ENCODE measurements at places on chromosomes 1 and 21. TPM values are rescaled to one million over a fixed set of nuclear protein-coding genes. Genes with fewer than 3 reads are reported as not detected.

DNA sequence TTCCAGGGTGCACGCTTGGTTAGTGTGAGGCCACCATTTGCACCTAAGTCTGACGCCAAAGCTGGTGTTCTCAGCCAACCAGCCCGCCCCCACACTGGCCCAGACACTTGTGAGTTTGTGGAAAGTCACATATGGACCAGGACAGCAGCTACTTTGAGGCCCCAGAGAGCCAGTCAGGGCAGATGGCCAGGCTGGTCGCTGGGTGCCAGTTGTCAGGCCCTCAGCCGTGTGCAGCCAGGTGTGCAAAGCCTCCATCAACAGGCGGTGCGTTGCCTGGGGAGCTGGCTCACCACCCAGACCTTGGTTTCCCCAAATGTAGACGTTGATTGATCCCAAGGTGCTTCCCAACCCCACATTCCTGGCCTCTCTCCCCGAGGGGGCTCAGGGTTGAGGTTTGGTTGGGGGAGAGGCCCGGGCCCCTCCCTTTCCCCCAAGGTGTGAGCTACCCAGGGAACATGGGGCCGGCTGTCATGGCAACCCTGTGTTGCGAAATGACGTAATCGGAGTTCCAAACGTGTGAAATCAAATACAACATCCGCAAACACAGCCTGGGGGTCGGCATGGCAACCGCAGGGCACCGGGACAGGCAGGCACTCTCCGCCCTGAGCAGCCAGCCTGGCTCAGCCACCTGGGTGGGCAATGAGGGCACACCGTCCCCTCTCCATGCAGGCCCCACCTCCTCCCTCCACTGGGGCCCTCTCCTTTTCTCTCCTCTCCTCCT, 42.2 kb upstream of the WNT4 start:
- no peak for DNase-seq
- H3K4me3 ChIP-seq = no peak overlapping the region
- H3K27ac ChIP-seq = no peak overlapping the region
- no peaks in the 10 kb centered on the region for H3K27me3 ChIP-seq

DNA sequence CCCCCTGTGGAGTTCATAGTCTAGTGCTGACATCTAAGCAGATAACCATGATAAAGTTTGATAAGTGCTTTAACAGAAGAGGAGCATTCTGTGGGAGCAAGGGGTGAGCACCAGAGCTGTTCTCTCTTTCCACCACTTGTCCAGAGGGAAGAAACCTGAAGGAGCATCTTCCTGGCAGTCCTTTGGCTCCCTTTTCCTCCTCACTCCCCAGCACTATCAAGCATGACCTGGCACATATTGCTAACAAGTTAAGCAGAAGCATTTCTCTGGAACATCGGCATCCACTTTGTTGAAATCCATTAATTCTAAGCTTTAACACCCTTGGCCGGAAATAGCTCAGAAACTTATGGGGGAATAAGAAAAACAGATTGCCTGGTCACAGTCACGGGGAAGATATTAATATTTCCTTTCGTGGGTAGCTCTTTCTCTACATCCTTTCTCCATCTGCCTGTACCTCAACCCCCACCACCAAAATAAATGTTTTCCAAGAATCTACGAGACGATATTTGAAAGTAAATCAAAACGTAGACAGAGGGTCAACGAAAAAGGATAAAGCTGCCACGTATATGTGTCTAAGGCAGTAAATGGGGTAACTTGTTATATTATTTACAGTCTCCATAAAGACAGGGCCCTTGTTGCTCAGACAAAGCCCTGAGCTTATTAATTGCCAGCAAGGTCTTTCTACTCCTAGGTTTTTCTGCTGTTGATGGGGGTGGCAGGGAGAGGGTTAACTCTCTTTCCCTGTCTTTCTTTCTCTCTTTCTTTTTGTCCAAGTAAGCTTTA, 351.4 kb downstream of the NUF2 start:
- H3K36me3 ChIP-seq = no peaks in the 10 kb centered on the region
- no peak for DNase-seq
- H3K4me3 ChIP-seq = no peak overlapping the region
- no peaks in the 10 kb centered on the region for H3K27me3 ChIP-seq

GRCh38 chr1:206606867-206607266, 5.4 kb downstream of the EIF2D start:
- H3K4me1 ChIP-seq = no peaks in the 10 kb centered on the region
- H3K4me3 ChIP-seq = no peak overlapping the region

- no peak overlapping the region for H3K27ac ChIP-seq
- no peaks in the 10 kb centered on the region for H3K36me3 ChIP-seq
- DNase-seq = peak; percentile 68
- H3K4me3 ChIP-seq = no peak overlapping the region
Observed at GRCh38 chr1:165257969-165258459, 98.5 kb downstream of the LMX1A start.

GRCh38 chr1:185645162-185645640, 89.0 kb upstream of the HMCN1 start:
- peak overlapping the region; percentile 51 for H3K27ac ChIP-seq
- no peak for DNase-seq
- H3K4me1 ChIP-seq = no peaks in the 10 kb centered on the region
- no peaks in the 10 kb centered on the region for H3K36me3 ChIP-seq
- H3K4me3 ChIP-seq = no peak overlapping the region

DNA sequence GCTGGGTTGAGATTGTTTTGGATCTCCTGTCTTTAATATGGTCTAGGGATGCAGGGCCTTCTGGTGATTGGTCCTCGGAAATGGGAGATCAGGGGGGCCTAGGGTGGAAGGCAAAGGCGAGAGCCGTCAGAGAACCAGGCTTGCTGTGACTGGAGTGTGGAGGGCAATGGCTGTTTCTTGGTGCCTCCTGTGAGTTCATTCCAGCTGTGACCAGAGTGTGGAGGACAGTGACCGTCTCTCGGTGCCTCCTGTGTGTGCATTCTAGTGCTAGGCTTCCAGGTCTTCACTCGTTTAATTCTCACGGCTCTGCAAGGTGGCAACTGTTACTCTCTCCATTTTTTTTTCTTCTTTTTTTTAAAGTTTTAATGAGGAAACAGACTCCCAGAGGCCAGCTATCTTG, 14.1 kb downstream of the LDLRAP1 start:
- H3K27me3 ChIP-seq = no peaks in the 10 kb centered on the region
- H3K27ac ChIP-seq = peak overlapping the region; percentile 29
- DNase-seq = no peak
- H3K4me1 ChIP-seq = no peaks in the 10 kb centered on the region

DNA sequence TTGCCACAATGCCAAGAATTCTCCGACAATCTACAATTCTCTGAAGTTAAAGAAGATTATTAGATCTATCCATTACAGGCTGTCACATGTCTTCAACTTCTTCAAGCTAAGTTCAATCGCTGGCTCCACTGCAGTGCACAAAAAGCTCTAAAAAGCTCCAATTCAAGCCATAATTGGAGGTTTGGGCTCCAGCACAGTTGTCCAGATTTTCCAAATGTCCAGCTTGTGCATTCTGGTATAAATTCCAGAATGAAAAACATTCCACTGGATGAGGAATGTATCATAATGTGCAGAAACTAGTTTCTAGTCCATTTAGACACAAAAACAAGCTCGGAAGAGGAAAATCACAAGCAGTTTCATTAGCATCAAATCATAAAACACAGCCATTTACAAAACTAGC, 138.6 kb downstream of the NRIP1 start:
- no peak overlapping the region for H3K4me3 ChIP-seq
- H3K4me1 ChIP-seq = no peaks in the 10 kb centered on the region
- no peaks in the 10 kb centered on the region for H3K27me3 ChIP-seq

DNA sequence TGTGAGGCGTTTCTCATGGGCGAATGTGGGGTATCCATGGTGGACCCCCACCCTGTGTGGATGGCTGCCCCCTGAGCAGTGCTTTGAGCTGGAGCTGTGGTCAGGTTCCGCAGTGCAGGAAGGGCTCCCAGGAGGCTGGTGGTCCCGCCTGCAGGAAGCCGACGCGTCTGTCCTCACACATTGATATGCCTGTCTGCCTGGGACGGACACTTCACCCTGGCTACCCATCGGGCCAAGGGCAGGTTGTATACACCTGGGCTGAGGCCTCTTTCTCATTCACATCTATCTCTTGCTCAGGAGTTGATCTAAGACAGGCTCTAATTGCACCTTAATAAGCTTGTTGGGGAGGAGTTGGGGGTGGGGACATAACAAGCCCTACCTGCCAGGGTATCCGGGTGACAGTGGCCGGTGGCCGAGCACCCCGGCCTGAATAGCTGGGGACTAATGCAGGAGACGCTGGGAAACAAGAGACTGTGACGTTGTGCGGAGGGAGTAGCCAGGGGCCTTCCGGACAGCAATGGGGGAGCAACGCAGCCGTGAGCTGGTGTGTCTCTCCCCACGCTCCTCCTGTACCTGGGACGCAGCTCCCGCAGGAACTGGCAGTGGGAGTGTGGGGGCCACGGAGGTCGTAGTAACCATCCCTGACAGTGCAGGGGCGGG, 21.7 kb downstream of the PDXK start:
- H3K4me1 ChIP-seq = no peaks in the 10 kb centered on the region
- H3K36me3 ChIP-seq = no peaks in the 10 kb centered on the region
- peak; percentile 96 for DNase-seq

DNA sequence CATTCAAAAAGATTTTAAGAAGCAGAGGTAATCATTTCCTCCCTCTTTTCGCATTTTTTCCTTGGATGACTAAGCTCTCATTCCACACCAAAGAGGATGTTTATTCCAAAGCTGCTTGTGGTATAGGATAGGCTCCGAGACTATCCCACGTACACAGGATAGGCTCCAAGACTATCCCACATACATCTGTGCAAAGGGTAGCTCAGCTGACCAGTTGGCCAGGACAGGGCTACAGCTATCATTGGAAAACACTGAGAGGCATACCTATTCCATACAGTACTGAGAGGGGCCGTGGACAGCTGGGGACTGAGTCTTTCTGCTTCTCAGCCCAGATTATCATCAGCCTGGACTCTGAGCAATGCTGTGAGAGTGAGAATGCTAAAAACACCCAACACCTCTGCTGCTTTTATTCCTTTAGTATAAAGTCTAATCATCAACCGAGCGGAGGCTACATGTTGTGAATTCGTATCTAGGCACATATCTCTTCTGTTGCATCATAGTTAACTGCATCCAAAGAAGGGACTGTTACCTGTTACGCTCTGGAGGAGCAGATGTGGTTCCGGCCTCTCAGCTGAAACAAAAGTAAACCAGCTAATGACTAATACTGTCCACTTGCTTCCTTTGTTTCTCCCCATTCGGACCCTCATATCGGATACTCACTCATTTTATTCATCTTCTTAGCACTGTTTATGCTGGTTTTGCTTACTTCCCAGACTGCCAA, 141.0 kb downstream of the TNFSF18 start:
- no peak for DNase-seq
- no peaks in the 10 kb centered on the region for H3K4me1 ChIP-seq
- H3K27ac ChIP-seq = no peak overlapping the region
- no peaks in the 10 kb centered on the region for H3K36me3 ChIP-seq
- H3K27me3 ChIP-seq = no peaks in the 10 kb centered on the region

DNA sequence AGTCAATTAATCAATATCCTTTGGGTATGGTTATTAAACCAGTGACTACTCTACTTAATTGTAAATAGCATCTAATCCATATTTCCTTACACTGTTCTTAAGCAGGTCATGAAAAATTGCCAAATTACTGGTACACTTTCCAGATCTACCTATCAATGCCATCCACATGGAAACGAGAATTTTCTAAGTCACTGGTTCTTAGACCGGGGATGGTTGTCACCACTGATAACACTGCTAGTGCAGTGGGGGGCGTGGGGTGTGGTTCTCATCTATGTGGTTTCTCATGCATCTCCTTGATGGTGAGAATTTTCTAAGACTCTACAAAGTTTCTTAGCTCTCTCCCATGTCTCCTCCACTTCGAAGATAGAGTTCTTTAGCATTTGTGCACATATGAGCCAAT, 63.7 kb upstream of the COG2 start:
- H3K4me1 ChIP-seq = no peaks in the 10 kb centered on the region
- H3K27me3 ChIP-seq = no peaks in the 10 kb centered on the region
- H3K27ac ChIP-seq = no peak overlapping the region
- H3K4me3 ChIP-seq = no peak overlapping the region
- no peaks in the 10 kb centered on the region for H3K36me3 ChIP-seq
- DNase-seq = no peak

GRCh38 chr1:168466092-168466713, 77.6 kb downstream of the XCL2 start:
- H3K4me1 ChIP-seq = peaks cover 4% of the 10 kb centered on the region
- no peaks in the 10 kb centered on the region for H3K27me3 ChIP-seq
- no peaks in the 10 kb centered on the region for H3K36me3 ChIP-seq
- H3K27ac ChIP-seq = no peak overlapping the region
- no peak overlapping the region for H3K4me3 ChIP-seq

DNA sequence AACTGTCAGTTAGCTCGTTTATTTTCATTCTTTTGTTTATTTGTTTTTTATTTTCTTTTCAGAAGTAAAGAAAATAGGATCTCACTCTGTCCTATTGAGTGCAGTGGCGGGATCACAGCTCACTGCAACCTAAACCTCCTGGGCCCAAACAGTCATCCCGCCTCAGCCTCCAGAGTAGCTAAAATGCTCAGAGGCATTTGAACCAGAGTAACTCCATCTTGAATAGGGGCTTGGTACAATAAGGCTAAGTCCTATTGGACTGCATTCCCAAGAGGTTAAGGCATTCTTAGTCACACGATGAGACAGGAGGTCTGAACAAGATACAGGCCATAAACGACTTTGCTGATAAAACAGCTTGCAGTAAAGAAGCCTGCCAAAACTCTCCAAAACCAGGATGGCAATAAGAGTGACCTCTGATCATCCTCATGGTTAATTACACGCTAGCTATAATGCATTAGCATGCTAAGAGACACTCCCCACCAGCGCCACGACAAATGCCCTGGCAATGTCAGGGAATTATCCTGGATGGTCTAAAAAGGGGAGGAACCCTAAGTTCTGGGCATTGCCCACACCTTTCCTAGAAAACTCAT, 13.1 kb upstream of the COP1 start:
- H3K27me3 ChIP-seq = no peaks in the 10 kb centered on the region
- no peak for DNase-seq
- H3K27ac ChIP-seq = no peak overlapping the region
- no peaks in the 10 kb centered on the region for H3K36me3 ChIP-seq
- H3K4me3 ChIP-seq = no peak overlapping the region
- no peaks in the 10 kb centered on the region for H3K4me1 ChIP-seq

GRCh38 chr21:27448960-27449359, 482.1 kb upstream of the ADAMTS5 start:
- H3K4me1 ChIP-seq = no peaks in the 10 kb centered on the region
- no peaks in the 10 kb centered on the region for H3K36me3 ChIP-seq
- no peak overlapping the region for H3K4me3 ChIP-seq
- DNase-seq = no peak

The EPHA2 gene
- 5.8 TPM for total RNA-seq

The SEC22B gene
- 37.8 TPM for total RNA-seq

The MCOLN2 gene
- 1.6 TPM for total RNA-seq

The AADACL4 gene
- not detected for total RNA-seq

The CRNN gene
- total RNA-seq = 0.66 TPM

The LRRC42 gene
- total RNA-seq = 11.2 TPM

The ANGPTL1 gene
- 137 TPM for total RNA-seq

The S100A2 gene
- not detected for total RNA-seq

The FLG2 gene
- not detected for total RNA-seq
